ENCODE measurements at places on chromosomes 2 and 18.

- no peak for DNase-seq
Measured at GRCh38 chr2:233037078-233037477, 4.6 kb downstream of the NEU2 start.

- DNase-seq = no peak
Measured at GRCh38 chr2:161164161-161164560, 3.9 kb downstream of the TANK start.

- no peak for DNase-seq
Measured at GRCh38 chr18:28176948-28177827, at the start of gene CDH2. Gene CDH2 (minus strand): TSS chr18:28177130. CDS start chr18:28177022, 108 bp downstream.

- no peak for DNase-seq
Measured at GRCh38 chr2:124778076-124778475, 753.0 kb downstream of the CNTNAP5 start.

DNA sequence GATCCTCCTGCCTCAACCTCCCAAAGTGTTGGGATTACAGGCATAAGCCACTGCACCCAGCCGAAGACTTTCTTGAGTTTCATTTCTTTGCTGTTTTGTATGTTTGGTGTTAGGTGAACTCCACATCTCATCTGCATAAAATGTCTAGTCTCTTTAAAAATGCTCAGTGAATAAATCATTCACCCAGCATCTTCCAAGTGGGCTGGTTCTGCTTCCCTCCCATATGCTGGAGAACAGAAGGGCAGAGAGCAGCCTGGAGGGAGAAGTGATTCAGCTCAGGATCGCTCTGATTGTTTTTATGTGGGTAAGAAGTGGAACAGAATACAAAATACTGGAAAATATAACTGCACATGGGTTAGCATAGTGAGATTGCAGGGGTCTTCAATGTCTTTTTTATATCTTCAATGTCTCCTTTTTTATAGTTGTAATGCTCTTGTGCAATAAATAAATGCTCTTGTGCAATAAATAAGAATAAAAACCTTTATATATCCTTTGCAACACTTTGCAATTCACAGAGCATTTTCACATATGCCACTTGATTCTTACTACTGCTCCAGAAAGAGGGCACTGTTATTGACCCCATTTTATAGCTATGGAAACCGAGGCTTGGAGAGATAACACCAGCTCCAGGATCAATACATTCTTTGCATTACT lies 253.0 kb upstream of the NCKAP5 start:
- no peak for DNase-seq

DNA sequence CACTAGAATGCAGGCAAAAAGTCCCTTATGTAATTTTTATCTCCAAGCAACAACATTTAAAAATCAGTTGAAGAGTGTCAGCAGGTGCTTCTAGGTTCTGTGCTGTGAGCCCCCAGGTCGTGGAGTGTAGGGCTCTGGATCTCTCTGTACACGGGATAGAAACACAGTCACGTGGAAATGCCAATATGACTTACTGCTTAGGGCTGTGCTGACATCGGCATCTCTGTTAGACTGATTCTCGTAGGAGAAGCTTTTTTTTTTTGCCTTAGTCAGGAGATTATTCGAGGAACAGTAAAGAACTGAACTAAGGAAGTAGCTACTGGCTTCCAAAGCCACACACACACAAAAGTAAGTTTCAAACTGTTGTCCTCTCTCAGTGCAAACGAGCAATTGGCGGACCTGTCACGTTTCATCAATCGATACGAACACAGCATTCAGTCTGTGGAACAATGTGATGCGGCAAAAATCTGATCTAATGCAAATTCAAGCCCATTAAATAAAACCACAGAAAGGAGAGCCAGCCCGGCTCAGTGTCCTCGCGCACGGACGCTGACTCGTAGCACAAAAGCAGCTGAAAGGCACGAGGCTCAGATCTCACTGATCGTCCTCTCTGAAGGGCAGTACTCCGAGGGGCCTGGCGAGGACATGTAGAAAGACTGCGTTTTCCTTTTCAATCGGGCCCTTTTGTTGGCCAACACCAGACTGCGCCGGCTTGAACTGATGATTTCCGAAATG lies 41.5 kb downstream of the PRELID3A start:
- no peak for DNase-seq

DNA sequence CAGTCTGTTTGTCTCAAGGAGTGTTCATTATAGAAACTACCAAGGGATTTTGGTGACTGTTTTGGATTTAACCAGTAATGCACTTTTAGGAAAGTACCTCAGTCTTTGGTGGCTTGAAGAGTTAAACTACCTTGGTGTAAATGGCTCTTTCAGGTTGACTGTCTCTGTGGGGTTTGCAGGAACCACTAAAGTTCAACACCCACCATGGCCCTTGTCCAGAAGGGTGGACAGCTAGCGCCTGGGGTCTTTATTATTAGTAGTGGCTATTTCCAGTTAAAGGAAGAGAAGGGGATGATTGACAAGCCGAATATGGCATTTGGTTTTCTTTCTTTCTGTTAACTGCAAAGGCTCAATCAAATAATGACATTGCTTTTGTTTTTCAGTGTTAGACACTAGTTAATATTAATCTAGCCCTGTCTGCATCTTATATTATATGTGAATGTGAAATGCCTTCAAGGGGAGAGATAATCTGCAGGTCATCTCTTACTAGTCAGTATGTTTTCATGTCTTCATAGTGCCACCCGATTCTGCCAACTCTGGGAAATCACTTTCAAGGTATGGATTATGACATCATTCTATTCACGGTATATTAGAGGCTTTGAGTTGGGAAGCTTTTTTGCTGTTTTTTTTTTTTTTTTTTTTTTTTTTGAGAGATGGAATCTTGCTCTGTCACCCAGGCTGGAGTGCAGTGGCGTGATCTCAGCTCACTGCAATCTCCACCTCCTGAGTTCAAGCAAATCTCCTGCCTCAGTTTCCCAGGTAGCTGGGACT lies 56.4 kb downstream of the MAP4K4 start:
- DNase-seq = no peak

GRCh38 chr18:9828506-9829396 lies 57.0 kb upstream of the TXNDC2 start:
- no peak for DNase-seq

- no peak for DNase-seq
Measured at GRCh38 chr2:23445450-23445868, 60.5 kb downstream of the KLHL29 start.

DNA sequence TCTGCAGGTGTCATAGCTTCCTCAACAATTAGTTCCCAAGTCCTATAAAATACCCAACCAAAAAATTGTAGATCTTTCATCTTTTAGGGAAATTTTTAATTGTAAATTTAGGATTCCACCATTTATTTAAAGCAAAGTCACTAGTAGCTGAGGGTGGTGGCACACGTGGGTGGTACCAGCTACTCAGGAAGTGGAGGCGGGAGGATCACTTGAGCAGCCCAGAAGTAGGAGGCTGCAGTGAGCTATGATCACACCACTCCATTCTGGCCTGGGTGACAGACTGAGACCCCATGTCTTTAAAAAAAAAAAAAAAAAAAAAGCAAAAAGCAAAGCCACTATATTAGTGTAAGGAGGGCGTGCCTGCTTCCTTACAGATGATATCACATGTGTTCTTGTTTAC lies 60.3 kb upstream of the GREB1L start:
- no peak for DNase-seq
